Left renal pelvis (tissue), 4 donors: ENCODE measurements at places on chromosomes 2 and 18. TPM values are rescaled to one million over a fixed set of nuclear protein-coding genes. Genes with fewer than 3 reads are reported as not detected.

GRCh38 chr2:17792515-17792914, 23.7 kb upstream of the MSGN1 start:
- no peak for DNase-seq

DNA sequence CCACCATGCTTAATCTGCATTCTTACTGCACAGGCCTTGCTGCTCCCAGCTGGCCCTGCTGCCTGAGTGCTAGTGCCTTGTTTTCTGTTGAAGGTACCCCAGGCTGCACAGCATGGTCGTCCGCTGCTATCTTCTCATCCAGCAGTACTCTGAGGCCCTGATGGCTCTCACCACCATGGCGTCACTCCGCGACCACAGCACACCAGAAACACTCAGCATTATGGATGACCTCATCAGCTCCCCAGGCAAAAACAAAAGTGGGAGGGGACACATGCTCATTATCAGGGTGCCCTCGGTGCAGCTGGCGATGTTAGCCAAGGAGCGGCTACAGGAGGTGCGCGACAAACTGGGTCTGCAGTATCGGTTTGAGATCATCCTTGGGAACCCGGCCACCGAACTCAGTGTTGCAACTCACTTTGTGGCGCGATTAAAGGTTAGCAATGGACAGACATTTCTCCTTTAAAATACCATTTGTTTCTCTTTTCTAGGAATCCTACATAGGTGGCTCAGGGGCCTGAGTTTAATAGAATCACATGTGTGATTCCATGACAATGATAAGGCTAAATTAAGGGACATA, 110.5 kb downstream of the ESCO1 start:
- DNase-seq = no peak

DNA sequence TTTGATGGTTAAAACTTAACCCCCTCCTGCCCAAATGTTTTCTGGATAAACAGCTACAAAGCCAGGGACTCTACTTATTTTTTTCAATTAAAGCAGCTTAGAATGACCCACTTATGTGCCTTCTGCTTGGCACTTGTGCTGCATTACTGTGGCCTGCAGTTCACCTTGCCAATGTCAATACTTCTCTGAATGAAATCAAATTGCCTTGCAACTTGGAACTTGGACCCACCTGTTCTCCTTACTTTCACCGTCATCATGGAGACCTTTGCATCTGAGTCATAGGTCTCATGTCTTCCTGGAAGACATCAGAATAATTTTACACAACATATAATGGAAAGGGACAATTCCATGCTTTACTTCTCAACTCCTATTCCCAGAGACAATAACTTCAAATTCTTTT, 92.1 kb upstream of the FHL2 start:
- DNase-seq = no peak

The MAP3K20 gene
- polyA plus RNA-seq = 29.2 TPM

The SCN7A gene
- polyA plus RNA-seq = 13.2 TPM

- DNase-seq = no peak
These were observed 90.9 kb downstream of the SETBP1 start for GRCh38 chr18:44771572-44771955.

DNA sequence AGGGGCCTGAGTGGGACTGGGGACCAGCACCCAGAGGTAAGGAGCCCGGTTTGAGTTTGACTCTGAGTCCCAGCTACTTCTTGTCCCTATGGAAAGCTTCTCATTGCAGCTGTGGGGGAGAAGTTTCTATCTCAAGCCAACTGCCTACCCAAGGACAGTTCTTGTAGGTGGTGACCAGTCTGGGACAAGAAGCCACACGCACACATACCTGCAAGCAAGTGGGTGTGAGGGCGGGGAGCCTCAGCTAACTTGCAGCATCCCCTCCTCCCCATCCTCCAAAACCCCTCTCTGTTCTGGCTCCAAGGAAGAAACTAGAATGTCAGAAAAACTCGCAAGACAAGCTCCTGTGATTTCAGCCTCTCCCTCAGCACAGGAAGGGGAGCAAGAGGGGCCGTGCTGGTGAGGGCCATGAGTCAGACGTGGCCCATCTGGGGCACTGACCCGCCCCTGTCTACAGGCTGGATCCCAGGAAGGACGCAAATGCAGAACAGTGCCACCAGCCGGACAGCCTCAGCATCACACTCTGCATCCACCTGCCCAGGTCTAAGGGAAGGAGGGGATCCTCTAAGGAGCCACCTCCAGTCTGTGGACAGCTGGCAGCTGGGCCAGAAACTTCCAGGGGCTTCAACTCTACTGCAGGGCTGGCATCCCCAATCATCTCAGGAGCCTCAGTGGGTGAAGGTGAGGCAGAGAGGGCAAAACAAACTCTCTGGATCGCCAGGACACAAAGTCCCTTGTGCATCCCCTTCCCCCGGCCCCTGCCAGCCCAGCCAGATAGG, 103.4 kb downstream of the TNS1 start:
- DNase-seq = no peak

GRCh38 chr2:171729952-171730317, 42.7 kb downstream of the DYNC1I2 start:
- no peak for DNase-seq

DNA sequence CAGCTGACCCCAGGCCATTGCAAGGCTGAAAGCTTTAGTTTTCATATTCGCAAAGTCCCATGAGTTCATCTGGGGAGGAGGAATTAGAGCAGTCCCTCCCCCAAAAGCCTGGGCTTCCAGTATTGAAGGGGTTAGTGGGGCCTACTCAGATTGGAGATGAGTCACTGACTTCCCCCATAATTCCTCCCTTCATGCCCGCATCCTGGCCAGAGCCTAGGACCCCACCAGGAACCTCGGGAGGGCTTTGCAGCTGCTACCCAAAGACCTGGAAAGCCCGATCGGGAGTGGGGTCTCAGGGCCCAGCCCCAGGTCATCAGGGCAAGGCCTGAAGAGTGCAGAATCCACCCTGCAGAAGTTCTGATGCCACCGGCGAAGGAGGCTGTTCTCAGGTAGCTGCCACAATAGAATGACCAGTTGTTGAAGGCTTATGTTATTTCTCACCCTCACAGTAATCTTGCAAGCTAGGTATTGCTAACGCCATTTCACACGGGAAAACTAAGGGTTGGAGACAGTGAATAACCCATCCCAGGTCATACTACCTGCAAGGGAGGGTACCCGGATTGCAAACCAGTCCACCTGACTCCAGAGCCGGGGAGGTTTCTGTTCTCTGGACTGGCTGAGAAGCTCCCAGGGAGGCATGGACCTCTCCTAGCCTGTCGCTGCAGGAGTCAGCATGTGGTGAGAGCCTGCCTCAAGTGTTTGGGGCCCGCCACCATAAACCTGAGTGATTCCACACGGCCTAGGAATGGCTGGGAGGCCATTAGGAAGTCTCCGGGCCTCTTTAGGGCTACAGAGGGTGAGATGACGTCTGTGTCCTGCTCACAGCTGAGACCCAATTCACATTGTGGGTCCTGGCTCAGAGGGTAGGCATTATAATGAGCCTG, 5.8 kb upstream of the ARID5A start:
- no peak for DNase-seq

DNA sequence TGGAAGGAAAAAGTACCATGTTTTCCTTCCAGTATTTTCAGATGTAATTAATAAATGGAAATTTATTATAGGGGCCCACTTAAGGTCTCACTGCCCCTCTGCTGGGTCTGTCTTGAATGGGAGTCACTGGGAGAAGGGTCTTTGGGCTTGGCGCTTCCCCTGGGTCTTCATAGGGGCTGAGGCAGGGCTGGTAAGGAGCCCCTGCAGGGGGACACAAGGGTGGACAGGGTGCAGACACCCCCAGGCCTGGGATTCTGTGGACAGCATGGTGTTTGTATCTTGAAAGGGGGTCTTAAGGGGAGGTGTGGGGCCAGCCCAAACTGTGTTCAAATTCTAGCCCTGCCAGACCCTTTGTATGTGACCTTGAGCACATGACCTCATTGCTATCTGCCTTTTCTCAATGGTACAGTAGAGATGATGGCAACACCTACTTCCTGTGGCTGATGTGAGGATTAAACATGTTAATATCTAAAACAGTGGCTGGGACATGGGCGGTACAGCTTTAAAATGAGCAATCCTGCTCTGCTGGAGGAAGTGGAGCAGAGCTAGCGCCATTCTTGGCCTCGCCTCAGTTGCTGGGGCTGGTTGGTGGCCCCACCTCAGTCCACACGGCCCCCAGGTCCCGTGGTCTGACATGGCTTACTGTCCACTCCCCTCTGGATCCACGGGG, 71.6 kb downstream of the GNAL start:
- no peak for DNase-seq

The DNAJC5G gene
- 1.7 TPM for polyA plus RNA-seq

DNA sequence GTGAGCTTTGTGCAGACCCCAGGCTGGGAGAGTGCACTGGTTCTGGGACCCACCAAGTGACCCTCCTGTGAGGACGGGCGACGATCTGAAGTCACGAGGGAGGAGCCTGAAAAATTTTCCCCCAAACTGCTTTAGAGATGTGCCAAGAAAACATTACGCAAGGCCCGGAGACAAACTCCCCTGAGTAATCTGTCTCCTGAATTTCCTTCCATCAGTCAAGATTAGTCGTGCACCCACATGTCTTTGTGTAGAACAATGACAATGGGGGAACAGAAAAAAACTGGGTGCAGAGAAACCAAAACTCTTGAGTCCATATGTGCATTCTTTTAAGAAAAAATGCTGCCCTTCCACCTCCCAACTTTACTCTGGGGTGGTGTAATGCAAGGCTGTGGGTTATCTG, 12.6 kb upstream of the NCK2 start:
- no peak for DNase-seq

- DNase-seq = no peak
These were observed 122.7 kb downstream of the LAMA1 start for GRCh38 chr18:6994771-6995430.

GRCh38 chr2:66495788-66496640, 61.1 kb downstream of the MEIS1 start:
- DNase-seq = no peak

DNA sequence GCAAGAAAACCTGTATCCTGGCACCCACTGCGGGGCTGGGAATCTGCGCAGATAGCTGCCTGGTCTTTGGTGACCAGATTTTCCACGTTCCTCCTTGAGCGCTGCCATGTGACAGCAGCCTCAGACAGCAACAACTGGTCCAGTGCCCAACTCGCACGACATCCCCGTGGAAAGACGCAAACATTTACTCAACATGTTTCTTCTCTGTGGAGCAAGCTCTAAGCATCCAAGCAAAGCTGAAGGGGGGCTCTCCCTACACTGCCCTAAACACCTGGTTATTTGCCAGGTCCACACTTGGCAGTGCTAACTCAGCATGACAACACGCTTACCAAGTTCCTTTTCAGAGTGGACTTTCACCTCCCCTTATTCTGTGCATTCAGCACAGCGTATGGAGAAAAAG, 11.3 kb downstream of the ZNF516 start:
- DNase-seq = no peak

- no peak for DNase-seq
These were observed 60.7 kb downstream of the CXCR4 start for GRCh38 chr2:136057023-136057801.

GRCh38 chr2:71361631-71362030, 30.0 kb downstream of the ZNF638 start:
- no peak for DNase-seq

The TGFA gene
- 19.2 TPM for polyA plus RNA-seq

DNA sequence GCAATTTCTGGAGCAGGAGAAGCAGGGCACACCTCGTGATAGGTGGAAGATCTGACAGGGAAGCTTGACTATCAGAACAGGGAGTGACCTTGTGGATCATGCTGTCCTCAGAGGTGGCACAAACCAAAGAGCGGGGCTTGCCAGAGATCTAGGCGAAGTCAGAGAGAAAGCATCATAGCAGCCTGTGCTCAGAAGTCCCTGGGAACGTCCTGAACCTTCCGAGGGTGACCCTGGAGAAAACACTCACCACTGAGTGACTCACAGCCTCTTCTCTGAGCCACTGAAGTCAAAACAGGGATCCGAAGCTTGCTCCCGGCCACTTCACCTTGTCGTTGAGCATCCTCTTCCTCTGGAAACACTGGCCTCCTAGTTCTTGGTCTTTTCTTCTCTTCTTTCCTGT, 56.7 kb downstream of the IL1R2 start:
- no peak for DNase-seq

GRCh38 chr2:183993052-183993451, 605.3 kb upstream of the ZNF804A start:
- DNase-seq = no peak

The SLC4A5 gene
- 3.4 TPM for polyA plus RNA-seq

- DNase-seq = no peak
These were observed 130.9 kb downstream of the GLI2 start for GRCh38 chr2:120866483-120867140.

The BMP10 gene
- not detected for polyA plus RNA-seq

The SERPINB13 gene
- not detected for polyA plus RNA-seq

DNA sequence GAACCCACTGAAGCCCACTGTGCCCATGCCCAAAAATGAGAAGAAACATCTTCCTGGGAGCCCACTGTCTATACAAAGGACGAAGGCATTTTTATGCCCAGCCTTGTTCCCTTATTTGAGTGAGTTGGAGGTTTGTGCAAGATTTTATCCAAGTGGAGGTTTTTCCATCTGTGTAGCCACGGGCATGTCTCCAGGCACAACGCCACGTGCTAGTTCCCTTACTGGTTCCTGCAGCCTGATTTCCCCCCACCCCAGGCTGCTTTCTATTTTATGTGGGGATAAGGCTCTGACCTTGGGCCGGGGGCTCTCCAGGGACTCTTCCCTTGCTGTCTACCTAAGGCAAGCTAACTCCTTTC, 22.2 kb upstream of the TXNL4A start:
- no peak for DNase-seq

GRCh38 chr18:36535202-36535935, 237.9 kb downstream of the FHOD3 start:
- no peak for DNase-seq

GRCh38 chr2:110120171-110121051, 4.8 kb upstream of the MALL start:
- no peak for DNase-seq

The PIGN gene
- polyA plus RNA-seq = 36.4 TPM

The ACTG2 gene
- 1.8 TPM for polyA plus RNA-seq

DNA sequence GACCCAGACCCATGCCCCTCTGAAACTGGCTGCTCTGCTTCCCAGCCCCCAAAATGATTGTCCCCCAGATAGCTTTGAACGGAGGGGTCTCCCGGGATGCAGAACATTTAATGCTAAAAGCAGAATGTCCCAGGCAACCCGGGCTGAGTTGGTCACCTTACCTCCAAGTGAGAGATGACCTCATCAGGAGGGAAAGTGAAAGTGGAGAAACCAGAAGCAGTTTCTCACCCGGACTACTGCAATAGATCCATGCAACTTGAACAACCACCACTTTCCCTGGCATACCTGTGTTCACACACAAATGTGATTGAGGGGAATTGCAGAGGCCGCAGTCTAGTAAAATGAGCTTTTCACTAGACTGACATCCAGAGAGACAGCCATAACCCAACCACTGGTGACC, 75.3 kb upstream of the NPAS2 start:
- DNase-seq = no peak

DNA sequence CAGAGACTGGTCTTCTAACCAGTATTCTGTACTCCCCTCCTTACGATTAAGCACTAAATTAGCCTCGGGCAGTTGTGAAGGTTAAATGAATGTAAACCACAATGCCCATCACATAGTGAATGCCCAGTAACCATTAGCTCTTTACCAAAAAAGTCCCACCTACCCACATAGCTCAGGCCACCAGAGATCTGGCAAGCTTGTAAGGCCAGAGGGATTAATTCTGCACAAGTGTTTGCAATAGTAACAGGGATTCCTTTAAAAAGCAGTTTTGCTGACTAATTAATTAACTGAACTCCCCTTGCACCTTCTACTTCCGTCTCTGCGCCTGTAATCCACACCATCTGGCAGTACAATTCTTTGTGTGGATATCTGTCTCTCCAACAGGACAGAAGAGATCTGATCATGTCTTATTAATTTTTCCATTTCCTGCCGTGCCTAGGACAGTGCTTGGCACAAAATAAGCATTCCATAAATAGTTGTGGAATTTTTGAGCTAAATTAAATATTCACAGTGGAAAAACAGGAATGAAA, 36.2 kb upstream of the IGFBP2 start:
- no peak for DNase-seq
